ENCODE measurements at places on chromosomes 13 and 19. TPM values are rescaled to one million over a fixed set of nuclear protein-coding genes. Genes with fewer than 3 reads are reported as not detected.

DNA sequence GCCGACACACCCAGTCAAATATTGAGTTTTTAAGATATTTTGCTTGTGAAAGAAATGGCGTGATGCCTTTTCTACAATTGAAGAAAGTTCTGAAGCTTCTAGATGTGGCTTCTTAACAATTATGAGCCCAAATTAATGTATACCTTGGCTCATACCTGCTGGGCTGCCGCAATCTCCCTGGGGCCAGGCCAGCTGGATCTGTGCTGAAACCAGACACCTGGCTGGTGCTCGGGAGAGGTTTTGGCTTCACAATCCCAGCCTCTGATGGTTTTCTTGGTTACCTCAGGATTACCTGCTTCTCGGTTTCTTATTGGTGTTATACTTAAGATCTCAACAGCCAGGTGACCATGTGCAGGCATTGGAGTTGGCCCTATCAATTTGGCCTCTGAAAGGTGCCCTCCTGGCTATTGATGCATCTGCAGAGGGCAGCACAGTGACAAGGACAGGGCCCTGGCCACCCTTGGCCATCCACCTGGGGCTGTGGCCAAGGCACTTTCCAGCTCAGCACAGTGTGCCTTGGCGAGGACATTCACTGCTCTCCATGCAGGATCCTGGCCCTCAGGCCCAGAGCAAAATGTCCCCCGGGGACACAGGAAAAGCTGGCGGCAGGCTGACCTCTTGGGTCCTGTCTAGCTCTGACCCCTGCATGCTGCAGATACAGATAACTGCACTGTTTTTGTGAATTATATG, 305.0 kb downstream of the ZNF536 start:
- H3K36me3 ChIP-seq: no peaks in the 10 kb centered on the region
- no peaks in the 10 kb centered on the region for H3K4me1 ChIP-seq
- H3K27ac ChIP-seq: no peak overlapping the region

DNA sequence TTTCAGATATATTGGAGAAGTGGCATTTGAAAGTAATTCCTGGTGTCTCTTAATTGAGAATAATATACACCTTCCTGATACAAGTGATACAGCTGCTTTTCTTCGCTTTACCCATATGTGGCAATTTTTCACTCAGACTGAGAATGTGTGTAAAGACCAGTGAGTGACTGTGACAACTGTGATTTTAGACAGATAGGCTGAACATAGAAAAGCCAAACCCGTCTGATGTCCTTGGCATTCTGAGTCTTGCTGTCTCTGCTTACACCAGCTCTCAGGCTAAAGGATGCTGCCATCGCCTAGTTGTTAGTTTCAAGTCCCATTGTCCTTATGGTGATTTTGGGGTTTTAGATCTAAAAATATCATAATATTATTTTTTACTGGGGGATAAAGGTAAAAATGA, 492.6 kb downstream of the RFC3 start:
- no peak overlapping the region for H3K4me3 ChIP-seq
- H3K27ac ChIP-seq: no peak overlapping the region
- no peak for DNase-seq
- H3K27me3 ChIP-seq: no peaks in the 10 kb centered on the region

Gene SLC17A7
- total RNA-seq: 0.09 TPM

DNA sequence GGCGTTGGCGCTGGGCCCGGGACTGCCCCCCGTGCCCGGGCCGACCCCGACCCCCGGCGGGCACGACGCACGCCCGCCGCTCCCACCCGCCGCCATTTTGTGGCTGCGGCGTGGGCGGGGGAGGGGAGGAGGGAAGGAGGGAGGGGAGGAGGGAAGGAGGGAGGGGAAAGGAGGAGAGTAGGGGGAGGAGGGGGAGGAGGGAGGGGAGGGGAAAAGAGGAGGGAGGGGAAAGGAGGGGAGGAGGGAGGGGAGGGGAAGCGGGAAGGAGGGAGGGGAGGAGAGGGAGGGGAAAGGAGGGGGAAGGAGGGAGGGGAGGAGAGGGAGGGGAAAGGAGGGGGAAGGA, at the start of gene BTBD2:
BTBD2 (minus strand) TSS at position 107 of the 343 bp plus-strand sequence; CDS start at position 96, 11 bp downstream.
- H3K4me3 ChIP-seq: peak within 1 kb of the TSS; percentile 69
- peak within 1 kb of the TSS; percentile 67 for H3K27ac ChIP-seq
- H3K4me1 ChIP-seq: no peaks in the 10 kb centered on the region

DNA sequence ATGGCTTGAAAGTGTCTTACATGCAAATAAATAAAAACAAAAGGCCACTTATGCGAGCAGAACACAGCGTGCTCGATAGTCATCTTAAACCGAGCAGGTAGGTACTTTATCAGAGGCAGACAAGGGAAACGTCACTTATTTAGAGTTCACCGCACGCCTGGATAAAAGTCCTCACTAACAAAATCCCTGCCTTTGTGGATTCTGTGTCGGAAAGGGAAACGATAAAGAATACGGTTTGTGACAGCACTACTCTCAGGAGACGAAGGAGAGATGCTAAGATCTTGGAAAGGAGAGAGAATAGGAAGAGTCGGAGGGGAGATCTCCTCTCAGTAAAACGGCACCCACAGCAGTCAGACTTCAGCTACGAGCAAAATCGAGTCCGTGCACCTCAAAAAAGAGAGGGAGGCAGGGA, 581 bp downstream of the RCBTB1 start:
- H3K4me1 ChIP-seq: no peaks in the 10 kb centered on the region
- peak overlapping the region; percentile 89 for H3K4me3 ChIP-seq
- H3K27me3 ChIP-seq: no peaks in the 10 kb centered on the region
- DNase-seq: no peak
- peak overlapping the region; percentile 76 for H3K27ac ChIP-seq

DNA sequence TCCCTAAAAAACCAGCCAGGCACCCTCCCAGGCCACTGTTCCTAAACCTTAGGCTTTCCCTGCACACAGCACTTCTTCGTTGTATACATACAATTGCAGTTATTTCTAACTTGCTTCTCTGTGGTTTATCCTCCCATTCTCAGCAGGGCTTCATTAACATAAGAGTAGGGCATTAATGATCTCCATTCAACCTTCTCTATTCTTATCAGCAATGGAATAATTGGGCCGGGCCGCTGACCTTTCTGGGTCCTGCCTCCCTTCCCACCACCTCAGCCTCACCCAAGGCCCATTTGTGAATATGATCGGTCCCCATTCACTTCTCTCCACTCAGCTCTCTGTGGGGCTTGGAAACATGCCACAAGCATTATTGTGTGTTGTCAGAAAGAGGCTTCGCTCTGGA, 184.2 kb downstream of the SUCLA2 start:
- no peak overlapping the region for H3K4me3 ChIP-seq
- no peaks in the 10 kb centered on the region for H3K36me3 ChIP-seq
- no peak for DNase-seq

All from prostate gland (tissue), 2 donors.